HCT116 (cell line): ENCODE measurements at places on chromosomes 5 and 9. TPM values are rescaled to one million over a fixed set of nuclear protein-coding genes. Genes with fewer than 3 reads are reported as not detected.

Gene CARD6
- total RNA-seq, result not detected

Gene TNPO1
- total RNA-seq, result 104 TPM

Gene TUT7
- 23.1 TPM for total RNA-seq

Gene GRXCR2
- not detected for total RNA-seq

Gene CDC20B
- total RNA-seq, result not detected

Gene ANKH
- 65.2 TPM for total RNA-seq

Gene IFNB1
- total RNA-seq, result not detected

Gene CYSRT1
- total RNA-seq, result 4.3 TPM

Gene ARHGEF28
- total RNA-seq, result 6.1 TPM

Gene UGCG
- 32.6 TPM for total RNA-seq

Gene PCDHGA7
- total RNA-seq, result not detected

Gene PDCD1LG2
- not detected for total RNA-seq

Gene IFNA13
- total RNA-seq, result not detected

Gene DHFR
- 58.7 TPM for total RNA-seq

Gene PCDHA7
- total RNA-seq, result not detected

Gene CBY3
- not detected for total RNA-seq

Gene SLC6A7
- not detected for total RNA-seq

Gene CDX1
- total RNA-seq, result not detected

Gene PCAT7
- total RNA-seq, result 3.8 TPM

Gene SNX24
- total RNA-seq, result 10.8 TPM

Gene SLC6A19
- total RNA-seq, result not detected

Gene TMEM215
- total RNA-seq, result not detected

Gene PCDHB2
- total RNA-seq, result not detected

Gene SVEP1
- total RNA-seq, result 0.15 TPM

Gene C9orf50
- not detected for total RNA-seq

Gene COL15A1
- 0.15 TPM for total RNA-seq

Gene GFPT2
- total RNA-seq, result 16.1 TPM

Gene NPR3
- 0.39 TPM for total RNA-seq

Gene BOD1
- 60.2 TPM for total RNA-seq

Gene IL13
- not detected for total RNA-seq

Gene SIGMAR1
- 109 TPM for total RNA-seq

Gene OSMR
- 46.0 TPM for total RNA-seq

Gene GABRB2
- total RNA-seq, result not detected

Gene GDA
- 49.4 TPM for total RNA-seq

Gene HAVCR1
- not detected for total RNA-seq

Gene CLIC3
- total RNA-seq, result 8.4 TPM

Gene PCDHGB4
- not detected for total RNA-seq

Gene TEX48
- not detected for total RNA-seq

Gene GDNF
- total RNA-seq, result not detected
